ENCODE measurements at places on chromosomes 16 and 17.

GRCh38 chr17:47831934-47832327 is 461 bp downstream of the LRRC46 start:
- DNase-seq, result no peak

DNA sequence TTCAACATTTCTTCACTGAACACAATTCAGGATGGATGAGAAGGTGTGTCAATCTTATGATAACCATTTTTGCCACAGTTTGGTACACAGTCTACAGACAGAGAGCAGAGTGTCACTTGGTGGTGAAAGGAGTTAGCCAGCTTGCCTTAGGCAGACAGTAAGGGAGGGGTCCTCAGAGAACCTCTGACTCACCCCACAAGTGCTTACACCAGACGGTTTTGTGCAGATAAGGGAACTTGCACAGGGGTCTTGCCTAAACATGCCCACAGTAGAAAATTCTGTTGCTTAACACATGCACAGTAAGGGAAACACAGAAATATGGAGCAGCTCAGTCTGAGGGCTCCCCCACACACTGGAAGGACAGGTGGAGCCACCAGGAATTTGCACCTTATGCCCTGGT is 204.5 kb upstream of the CDH8 start:
- no peak for DNase-seq

- no peak for DNase-seq
Measured at GRCh38 chr17:28540231-28540630, 12.2 kb downstream of the UNC119 start.

GRCh38 chr17:82152556-82153294 is 54.7 kb upstream of the FASN start:
- no peak for DNase-seq

- DNase-seq, result no peak
Measured at GRCh38 chr16:83136419-83136818, 509.6 kb downstream of the CDH13 start.

DNA sequence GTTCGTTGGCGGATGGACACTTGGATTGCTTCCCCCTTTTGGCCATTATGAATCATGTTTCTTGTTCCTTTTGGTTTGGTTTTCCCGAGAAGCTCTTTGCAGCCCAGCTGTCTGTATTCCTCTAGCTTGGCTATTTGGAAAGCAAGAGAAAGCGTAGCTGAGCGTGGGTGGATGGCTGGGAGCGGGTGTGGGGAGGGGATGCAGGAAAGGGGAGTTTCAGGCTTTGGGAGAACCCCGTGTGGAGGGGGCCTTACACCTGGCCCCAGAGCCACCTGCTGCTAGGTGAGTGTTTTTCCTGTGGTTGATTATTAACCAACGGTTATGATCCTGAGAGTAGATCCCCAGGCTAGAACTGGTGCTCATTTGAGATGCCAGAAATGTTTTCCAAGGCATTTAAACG is 103.7 kb downstream of the RAP1GAP2 start:
- no peak for DNase-seq

- DNase-seq, result no peak
Measured at GRCh38 chr17:72996791-72997190, 95.7 kb downstream of the SLC39A11 start.

DNA sequence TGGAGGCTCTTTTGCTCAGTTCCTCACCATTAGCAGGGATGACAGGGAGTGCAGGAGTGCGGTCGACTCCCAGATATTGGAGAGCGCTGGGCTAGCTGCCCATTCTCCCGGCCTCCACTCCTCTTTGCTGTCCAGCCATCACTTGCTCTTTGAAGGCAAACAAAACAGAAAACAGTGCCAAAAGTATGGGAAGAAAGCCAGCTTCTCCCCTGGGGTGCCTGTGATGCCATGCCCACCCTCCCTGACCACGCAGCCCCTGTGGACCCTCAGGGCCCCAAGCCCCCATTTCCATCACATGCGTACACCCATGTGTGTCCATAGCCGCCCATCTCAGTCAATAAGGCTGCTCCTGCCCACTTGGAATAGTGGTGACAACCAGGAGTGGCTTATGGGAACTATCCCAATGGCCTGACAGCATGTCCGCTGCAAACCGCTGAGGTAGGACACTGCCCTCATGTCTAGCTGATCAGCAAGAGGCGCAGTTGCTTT is 30.0 kb downstream of the MAPT start:
- DNase-seq, result no peak

Data from activated B cell treated with CpG ODN at 0.5 μM for 24 hours (primary cell).